A549 treated with GW870086 at 1 μM for 4 hours (cell line): ENCODE measurements at places on chromosomes 16 and 17. TPM values are rescaled to one million over a fixed set of nuclear protein-coding genes. Genes with fewer than 3 reads are reported as not detected.

HEATR9 gene
- total RNA-seq: not detected in 5 replicates

PABPN1L gene
- total RNA-seq: not detected in 5 replicates

SPATA32 gene
- total RNA-seq: 0.08 to 0.19 TPM (median 0.15 TPM) in 5 replicates

MYLK3 gene
- 0.02 to 0.15 TPM (median 0.09 TPM) in 4 of 5 replicates, not detected in the other for total RNA-seq

DPEP1 gene
- total RNA-seq: 0.87 to 2.3 TPM (median 1.2 TPM) in 5 replicates

EZH1 gene
- 9.2 to 11.7 TPM (median 10.5 TPM) in 5 replicates for total RNA-seq

C16orf92 gene
- not detected in 5 replicates for total RNA-seq

TMEM238L gene
- not detected in 5 replicates for total RNA-seq

SMARCE1 gene
- 100 to 115 TPM (median 110 TPM) in 5 replicates for total RNA-seq

CDRT15 gene
- not detected in 5 replicates for total RNA-seq

CD300LF gene
- not detected in 5 replicates for total RNA-seq

CA10 gene
- not detected in 5 replicates for total RNA-seq

TEKT1 gene
- 0.03 to 0.05 TPM in 2 of 5 replicates, not detected in the others for total RNA-seq

TIGD7 gene
- 0.73 to 1.7 TPM (median 1.2 TPM) in 5 replicates for total RNA-seq

TBC1D3 gene
- not detected in 5 replicates for total RNA-seq

CYBA gene
- 267 to 301 TPM (median 293 TPM) in 5 replicates for total RNA-seq

CCT6B gene
- 0.80 to 1.9 TPM (median 1.8 TPM) in 5 replicates for total RNA-seq

ANKRD40CL gene
- total RNA-seq: not detected in 5 replicates

SCNN1B gene
- 0.14 to 0.47 TPM (median 0.25 TPM) in 4 of 5 replicates, not detected in the other for total RNA-seq

ARHGAP44 gene
- total RNA-seq: 2.3 to 2.8 TPM (median 2.4 TPM) in 5 replicates

CSNK2A2 gene
- total RNA-seq: 49.0 to 61.7 TPM (median 53.8 TPM) in 5 replicates

KRT36 gene
- 0.07 TPM in 1 of 5 replicates, not detected in the others for total RNA-seq

KCNH4 gene
- total RNA-seq: 0.25 to 0.39 TPM (median 0.29 TPM) in 5 replicates

ERBB2 gene
- 25.6 to 35.1 TPM (median 32.4 TPM) in 5 replicates for total RNA-seq

HSD11B2 gene
- total RNA-seq: 1.3 to 2.1 TPM (median 1.5 TPM) in 5 replicates

TELO2 gene
- total RNA-seq: 28.3 to 41.7 TPM (median 38.9 TPM) in 5 replicates

AGRP gene
- total RNA-seq: not detected in 5 replicates

CDH5 gene
- total RNA-seq: 0.12 to 0.23 TPM (median 0.18 TPM) in 5 replicates

GPRC5B gene
- total RNA-seq: 26.7 to 32.0 TPM (median 31.1 TPM) in 5 replicates

PSKH1 gene
- total RNA-seq: 12.7 to 18.9 TPM (median 14.8 TPM) in 5 replicates

SPN gene
- not detected in 5 replicates for total RNA-seq

ABCC12 gene
- total RNA-seq: 0.03 to 0.18 TPM (median 0.06 TPM) in 3 of 5 replicates, not detected in the others
